Right renal pelvis (tissue), 4 donors: ENCODE measurements at places on chromosomes 5 and 9. TPM values are rescaled to one million over a fixed set of nuclear protein-coding genes. Genes with fewer than 3 reads are reported as not detected.

DNA sequence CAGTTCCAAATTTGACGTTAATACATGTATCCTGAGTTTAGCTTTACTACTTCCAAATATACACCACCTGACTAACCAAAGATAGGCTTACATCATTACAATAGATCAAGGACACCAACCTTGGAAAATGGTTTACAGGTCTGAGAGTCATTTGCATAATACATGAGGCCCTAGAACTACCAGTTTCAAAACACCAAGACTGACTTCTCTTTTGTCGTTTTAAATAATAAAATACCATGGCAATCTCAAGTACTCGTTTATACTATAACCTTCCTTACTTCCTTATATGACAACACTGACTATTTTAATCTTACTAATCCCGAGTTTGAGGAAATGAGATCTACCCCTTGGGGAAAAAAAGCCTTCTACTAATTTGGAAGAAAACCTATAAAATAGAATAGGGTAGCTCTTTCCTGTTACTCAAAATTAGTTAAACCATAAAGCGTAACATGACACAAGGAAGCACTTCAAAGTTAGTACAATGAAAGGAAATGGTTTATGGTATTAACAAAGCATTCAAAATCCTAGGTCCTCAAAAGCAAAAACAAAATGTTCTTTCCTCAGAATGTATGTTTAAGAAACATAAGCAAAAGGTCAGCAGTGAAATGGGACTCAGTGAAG is 42.1 kb downstream of the UBQLN1 start:
- DNase-seq: no peak

DNA sequence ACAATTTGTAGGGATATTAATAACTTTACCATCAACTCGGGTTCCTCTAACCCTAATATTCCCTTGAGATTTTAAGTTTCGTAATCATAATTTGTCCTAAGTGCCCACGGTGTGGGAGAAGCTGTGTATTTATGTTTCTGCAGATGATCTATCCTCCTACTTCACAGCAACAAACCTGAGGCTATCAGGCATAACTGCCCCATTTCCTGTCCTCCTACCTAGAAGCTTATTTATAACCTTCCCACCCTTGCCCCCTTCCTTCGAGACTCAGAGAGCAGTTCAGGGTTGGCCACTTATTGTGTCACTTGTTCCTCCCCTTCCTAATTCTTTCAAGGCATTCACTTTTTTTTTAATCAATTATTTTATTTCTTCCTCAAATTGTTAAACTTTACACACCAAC is 29.6 kb upstream of the LCP2 start:
- no peak for DNase-seq

GRCh38 chr5:8396246-8396645 is 527.3 kb downstream of the MTRR start:
- no peak for DNase-seq

GRCh38 chr5:54220230-54221040 is 89.9 kb downstream of the ARL15 start:
- no peak for DNase-seq

GRCh38 chr9:83013867-83014605 is 48.9 kb downstream of the RASEF start:
- no peak for DNase-seq

- DNase-seq: no peak
Measured at GRCh38 chr9:82757924-82758323, 305.0 kb downstream of the RASEF start.

DNA sequence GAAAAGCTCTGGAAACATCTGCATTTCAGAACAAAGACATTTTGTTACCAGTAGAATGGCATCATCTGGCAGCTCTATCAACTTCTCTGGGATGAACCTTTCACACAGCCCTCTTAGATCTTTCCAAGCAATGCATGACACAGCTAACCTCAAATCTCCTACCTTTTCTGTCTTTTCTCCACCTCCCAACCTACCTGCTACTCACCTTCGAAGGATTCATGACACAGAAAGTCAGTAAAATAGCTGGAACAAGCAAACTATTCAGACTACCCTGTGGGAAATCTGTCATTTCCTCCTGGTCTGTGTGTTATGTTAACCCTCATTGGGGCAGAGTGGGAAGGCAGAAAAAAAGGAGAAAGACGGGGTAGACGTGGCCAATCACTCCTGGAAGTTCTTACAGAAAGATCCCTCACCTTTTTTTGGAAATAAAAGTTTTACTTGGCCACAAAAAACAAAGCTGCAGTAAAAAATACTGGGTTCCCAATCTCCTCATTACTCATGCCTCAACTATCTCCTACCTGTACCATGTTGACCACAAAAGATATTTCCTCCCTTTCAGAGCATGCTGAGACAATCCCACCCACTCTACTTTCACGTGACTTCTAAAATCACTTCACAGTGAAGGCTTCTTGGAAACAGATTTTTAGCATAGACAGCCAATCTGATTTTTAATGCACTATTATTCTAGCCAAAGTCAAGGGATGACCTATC is 362.1 kb upstream of the RFX3 start:
- DNase-seq: no peak

DNA sequence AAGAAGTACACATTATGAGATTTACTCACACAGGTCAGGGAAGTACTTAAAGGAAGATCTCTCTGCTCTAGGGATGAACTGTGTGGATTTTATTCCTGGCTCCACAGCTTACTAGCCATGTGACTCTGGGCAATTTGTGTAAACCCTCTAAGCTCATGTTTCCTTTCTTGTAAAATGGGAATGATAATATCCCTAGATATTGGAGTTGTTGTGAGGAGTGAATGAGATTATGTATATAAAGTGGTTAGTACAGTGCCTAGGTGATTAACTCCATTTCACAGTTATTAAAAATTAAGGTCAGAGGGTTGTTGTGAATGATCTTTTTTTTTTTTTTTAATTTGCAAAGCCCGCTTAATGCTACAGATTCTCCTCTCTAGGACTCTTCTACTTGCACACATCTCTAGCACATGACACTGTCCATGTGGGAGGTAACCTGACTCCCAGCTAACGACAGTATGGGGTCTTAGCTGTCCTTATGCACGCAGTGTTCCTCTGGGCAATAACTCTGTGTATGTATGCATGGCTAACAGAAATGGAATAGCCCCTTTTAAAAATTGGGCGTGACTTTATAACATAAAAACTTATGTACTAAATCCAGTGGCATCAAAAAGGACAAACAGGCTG is 23.9 kb upstream of the MYOT start:
- no peak for DNase-seq

DNA sequence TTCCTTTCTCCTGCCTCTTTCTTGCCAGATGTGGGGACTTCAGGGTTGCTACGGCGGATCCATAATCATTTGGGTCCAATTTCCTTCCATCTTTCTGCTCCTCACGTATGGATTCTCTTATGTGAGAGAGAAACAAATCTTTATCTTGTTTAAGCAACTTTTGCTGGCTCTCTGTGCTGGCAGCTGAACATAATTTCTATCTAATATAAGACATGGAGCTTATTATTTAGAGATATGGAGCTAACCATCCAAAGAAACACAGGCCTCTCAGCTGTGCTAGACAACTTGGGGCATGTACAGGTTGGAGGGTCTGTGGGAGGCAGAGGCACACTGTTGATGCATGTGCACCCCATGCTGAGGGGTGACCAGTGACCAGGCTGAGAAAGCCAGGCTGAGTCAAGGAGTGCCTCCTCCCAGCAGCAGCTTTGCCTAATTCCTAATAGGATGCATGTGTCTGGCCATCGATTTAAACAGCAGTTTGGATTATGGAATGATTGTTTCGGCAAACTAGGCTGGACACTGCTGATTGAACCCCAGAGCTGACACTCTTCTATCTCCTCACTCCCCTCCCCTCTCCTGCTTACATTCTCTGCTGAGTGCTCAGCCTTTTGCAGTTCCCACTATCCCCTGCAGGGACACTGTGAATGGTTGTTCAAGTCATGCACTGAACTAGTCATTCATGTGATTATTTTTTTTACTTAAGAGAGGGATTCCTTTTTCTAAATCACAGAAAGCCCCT is 195.8 kb downstream of the ERCC6L2 start:
- DNase-seq: no peak

Gene NUTM2G
- 0.31 TPM for polyA plus RNA-seq

DNA sequence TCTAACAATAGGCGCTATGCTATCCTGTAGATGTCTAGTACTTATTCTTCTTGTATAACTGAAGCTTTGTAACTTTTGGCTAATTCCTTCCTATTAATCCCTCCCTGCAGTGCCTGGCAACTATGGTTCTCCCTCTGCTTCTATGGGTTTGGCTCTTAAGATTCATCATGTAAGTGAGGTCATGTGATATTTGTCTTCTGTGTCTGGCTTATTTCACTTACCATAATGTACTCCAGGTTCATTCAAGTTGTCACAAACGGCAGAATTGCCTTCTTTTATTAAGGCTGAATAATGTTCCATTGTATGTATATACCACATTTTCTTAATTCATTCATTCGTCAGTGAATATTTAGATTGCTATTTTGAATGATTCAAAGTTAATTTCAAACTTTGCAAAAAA is 149.9 kb upstream of the GAS1 start:
- DNase-seq: no peak

GRCh38 chr5:119400245-119400644 is 44.4 kb downstream of the TNFAIP8 start:
- DNase-seq: no peak

- peak; percentile 46 for DNase-seq
Measured at GRCh38 chr9:91424403-91425176, 958 bp upstream of the NFIL3 start.

Gene PCDHB11
- 5.0 TPM for polyA plus RNA-seq

GRCh38 chr9:131348631-131349521 is 45.0 kb upstream of the PRRC2B start:
- DNase-seq: no peak
